ENCODE measurements at places on chromosomes 3 and 15.

DNA sequence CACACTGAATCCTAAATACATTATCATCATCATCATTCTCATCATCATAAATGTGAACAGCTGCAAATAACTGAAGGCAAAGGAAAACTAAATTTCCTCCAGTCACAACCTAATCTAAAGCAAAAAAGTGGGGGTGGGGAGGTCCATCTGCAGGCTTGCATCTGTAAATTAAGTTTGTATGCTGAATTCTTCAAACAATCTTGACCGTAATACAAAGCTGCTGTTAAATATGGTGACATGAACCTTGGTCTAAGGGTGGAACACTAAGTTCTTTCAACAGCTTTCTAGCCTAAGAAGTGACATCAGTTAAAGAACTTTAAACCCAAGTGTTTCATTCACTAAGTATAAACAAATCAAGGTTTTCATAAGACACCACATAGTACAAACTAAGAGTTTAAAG lies 4.3 kb downstream of the LRRFIP2 start:
- no peak for DNase-seq

- DNase-seq = no peak
These were observed 28.0 kb upstream of the MNS1 start for GRCh38 chr15:56492791-56493555.

GRCh38 chr15:66027268-66027805 lies 158.0 kb downstream of the RAB11A start:
- no peak for DNase-seq

DNA sequence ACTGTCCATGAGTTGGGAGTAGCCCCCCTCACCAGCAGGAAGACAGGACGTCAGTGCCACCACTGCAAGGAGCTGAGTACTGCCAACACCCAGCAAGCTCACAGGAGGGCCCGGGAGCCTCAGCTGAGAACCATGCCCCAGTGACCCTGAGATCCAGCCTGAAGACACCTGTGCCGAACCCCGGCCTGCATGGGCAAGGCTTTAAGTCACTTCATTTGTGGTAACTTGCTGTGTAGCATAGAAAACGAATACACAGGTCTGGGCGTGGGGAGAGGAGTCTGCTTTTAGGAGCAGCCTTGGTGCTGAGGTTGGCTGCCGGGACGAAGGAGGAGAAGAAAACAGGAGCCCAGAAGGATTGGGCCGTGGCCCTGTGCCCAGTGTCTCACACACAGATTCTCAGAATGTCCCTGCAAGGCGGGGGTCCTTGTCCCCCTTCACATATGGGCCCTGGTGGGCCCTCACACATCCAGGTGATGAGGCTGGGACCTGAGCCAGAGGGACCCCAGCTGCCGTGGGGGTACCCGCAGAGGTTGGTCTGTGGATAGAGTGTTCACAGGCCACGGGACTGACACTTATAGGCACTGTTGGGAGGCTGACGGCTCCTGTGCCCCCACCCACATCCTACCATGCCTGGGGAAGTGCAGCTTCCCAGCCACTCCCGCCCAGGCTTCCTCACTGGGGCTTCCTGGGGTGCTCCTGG lies 85.3 kb downstream of the PLXNA1 start:
- no peak for DNase-seq

GRCh38 chr3:79172241-79172640 lies 595.6 kb downstream of the ROBO1 start:
- DNase-seq = no peak

GRCh38 chr3:170909129-170909903 lies 879 bp upstream of the EIF5A2 start:
- no peak for DNase-seq

DNA sequence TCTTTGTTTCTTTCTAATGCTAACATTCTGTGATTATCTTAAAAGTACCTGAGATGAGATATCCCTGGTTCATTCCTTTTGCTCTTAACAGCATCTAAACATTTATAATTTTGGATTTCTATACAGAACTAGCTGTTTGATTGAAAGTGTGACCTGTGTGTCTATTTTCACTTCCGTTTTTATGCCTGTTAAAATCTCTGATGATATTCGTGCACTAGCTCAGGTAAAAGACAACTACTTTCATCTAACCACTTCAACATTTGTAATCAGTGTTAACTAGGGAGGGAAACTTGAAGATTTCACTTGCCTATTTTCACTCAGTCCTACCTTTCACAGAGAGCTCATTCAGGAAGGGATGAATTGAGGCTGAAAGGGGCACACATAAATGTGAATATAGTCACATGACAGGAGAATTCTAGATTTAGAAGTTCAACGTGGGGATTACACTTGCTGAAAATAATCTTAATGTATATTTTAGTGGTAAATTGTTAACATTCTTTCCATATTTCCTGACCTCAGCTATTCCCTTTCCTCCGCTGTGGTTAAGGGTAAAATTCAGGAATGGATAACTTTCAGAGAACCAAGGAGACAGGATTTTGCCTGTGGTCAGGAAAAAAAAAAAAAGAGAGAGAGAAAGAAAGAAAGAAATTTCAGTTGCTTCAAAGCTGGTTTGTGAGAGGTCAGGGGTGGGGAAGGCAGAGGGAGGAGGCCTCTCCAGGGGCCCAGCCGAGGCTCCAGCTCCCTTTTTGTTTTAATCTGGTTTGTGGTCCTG lies 159.8 kb upstream of the TSC22D2 start:
- no peak for DNase-seq

All from NCI-H510A (cell line).